Glutamatergic neuron (in vitro differentiated cells): ENCODE measurements at places on chromosomes 5 and 9. TPM values are rescaled to one million over a fixed set of nuclear protein-coding genes. Genes with fewer than 3 reads are reported as not detected.

GRCh38 chr5:151534350-151534749 lies 56.8 kb downstream of the FAT2 start:
- no peak for DNase-seq

GRCh38 chr5:170166101-170166500 lies 60.4 kb downstream of the FOXI1 start:
- DNase-seq, result no peak

GRCh38 chr5:62322484-62322883 lies 16.5 kb downstream of the KIF2A start:
- DNase-seq, result no peak

The GRM6 gene
- total RNA-seq, result not detected

The KIF4B gene
- total RNA-seq, result not detected

DNA sequence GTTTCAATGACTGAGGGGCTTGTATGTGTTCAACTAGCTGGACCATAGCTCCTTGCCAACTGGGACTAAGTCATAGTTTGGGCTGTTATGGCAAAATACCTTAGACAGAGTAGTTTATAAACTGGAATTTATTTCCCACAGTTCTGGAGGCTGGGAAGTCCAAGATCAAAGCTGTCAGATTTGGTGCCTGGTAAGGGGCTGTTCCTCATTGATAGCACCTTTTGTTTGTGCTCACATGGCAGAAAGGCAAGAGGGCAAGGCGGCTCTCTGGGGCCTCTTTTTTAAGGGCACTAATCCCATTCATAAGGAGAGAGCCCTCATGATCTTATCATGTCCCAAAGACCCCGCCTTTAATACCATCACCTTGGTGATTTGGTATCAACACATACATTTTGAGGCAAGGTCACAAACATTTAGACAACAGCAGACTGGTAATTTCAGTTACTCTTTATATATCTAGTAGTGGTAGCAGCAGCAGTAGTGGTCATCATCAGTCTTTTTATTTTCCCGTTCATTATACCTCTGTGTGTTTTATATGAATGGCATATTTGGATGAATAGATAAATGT lies 477.0 kb downstream of the CCDC171 start:
- DNase-seq, result no peak

DNA sequence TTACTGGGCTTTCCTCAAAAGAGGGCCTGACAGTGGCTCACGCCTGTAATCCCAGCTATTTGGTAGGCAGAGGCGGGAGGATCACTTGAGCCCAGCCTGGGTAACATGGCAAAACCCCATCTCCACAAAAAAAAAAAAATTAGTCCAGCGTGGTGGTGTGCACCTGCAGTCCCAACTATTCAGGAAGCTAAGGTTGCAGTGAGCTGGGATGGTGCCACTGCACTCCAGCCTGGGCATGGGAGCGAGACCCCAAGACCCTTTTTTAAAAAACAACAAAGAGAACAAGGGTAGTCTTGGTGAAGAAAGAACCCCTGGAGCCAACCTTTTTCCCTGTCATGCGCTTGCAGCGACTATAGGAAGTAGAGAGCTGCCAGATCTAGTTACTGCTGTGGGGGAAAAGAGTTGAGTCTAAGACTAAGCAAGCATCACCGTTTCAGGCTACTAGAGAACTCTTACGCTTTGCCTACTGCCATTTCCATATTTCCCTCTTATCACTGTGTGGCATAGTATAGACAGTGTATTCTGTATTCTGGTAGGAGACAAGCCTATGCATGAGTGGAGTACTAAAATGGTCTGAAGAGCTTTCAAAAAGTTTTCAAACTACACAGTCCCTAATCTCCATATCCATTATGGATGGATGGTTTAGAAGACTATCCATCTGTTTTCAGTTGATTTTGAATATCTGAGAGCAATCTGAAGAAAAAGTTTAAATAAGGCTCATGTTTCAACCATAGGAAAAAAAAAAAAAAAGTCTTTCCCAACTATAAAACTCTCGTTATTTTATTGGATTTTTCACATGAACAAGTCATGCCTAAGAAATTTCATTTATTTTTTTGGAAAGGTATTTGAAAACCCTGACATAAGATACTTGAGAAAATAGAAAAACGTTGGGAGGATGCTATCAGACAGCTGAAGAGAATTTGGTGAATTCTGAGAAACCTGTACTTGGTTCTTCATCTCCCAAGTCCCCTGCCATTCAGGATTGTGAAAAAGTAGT lies 2.6 kb downstream of the C9orf40 start:
- DNase-seq, result no peak

DNA sequence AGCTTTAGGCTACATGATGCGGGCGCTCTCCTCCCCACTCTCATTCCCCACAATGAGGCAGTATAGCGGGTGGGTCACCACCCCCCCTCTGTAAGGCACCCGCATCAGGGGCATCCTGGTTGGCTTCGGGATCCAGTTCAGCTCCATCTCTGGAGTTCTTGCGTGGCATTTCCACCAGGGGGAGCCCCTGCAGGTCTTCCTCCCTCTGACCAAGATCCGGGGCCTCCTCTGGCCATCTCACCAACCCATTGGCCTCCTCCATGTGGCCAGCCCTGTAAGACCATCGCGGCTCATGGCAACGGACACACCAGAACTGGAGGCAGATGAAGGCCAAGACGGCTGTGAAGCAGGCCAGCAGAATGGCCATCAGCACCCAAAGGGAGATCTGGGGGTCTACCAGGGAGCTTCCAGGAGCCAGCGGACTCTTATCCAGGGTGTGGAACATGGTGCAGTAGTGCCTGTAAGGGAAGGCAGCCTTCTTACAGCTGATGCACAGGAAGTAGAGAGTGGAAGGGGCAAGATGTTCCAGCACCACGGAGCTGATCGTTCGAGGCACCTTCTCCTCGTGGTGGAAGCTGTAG lies 77.0 kb downstream of the CYFIP2 start:
- peak; percentile 61 for DNase-seq

The FAM151B gene
- total RNA-seq, result 0.29 TPM

- no peak for DNase-seq
Observed at GRCh38 chr9:134144801-134145200, 8.9 kb downstream of the WDR5 start.

The LHX6 gene
- 2.8 TPM for total RNA-seq

The WDR38 gene
- total RNA-seq, result not detected
